ENCODE measurements at places on chromosomes 2 and 18. TPM values are rescaled to one million over a fixed set of nuclear protein-coding genes. Genes with fewer than 3 reads are reported as not detected.
A peak's percentile ranks its signal among the peaks of the same experiment; 100 is the strongest.

DNA sequence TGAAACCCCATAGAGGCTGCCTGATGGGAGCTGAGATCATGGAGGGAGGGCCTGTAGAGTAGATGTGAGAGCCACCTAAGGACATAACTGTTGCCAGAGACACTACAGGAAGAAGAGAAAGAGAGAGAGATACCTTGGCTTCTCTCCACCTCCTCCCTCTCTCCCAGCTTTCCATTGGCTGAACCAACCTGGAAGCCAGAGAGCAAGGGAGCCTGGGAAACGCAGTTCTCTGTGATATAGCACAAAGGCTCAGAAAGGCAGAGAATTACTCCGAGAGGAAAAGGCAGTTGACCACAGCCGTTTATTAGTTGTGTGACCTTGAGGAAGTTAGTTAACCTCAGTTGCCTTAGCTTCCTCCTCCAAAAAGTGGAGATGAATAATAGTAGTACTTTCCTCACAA lies 37.7 kb upstream of the MAT2A start:
- no peaks in the 10 kb centered on the region for H3K27me3 ChIP-seq
- no peak overlapping the region for H3K27ac ChIP-seq
- no peak overlapping the region for H3K4me3 ChIP-seq
- H3K36me3 ChIP-seq, result no peaks in the 10 kb centered on the region

DNA sequence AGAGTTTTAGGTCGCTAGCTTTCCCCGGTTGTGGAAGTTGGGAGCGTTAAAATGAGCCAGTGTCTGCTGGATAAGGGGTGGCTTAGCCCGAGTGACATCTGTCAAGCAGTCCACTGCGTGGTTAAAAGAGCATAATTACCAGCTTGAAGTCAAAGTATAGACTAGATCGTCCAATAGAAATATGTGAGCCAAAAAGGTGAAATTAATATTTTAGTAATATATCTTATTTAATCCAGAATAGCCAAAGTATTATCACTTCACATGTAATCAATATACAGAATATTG lies 654 bp downstream of the COMMD1 start:
- peak overlapping the region; percentile 96 for H3K4me3 ChIP-seq
- peak overlapping the region; percentile 94 for H3K27ac ChIP-seq
- peak; percentile 5 for ATAC-seq
- no peaks in the 10 kb centered on the region for H3K4me1 ChIP-seq
- H3K36me3 ChIP-seq, result no peaks in the 10 kb centered on the region

The RPL31 gene
- 1,159 TPM for total RNA-seq

- peaks cover 15% of the 10 kb centered on the region for H3K4me1 ChIP-seq
- no peaks in the 10 kb centered on the region for H3K36me3 ChIP-seq
- peak; percentile 80 for ATAC-seq
- peaks cover under 1% of the 10 kb centered on the region for H3K27me3 ChIP-seq
- peak overlapping the region; percentile 54 for H3K4me3 ChIP-seq
These were observed 239.8 kb downstream of the HAUS1 start for GRCh38 chr18:46343931-46344372.

DNA sequence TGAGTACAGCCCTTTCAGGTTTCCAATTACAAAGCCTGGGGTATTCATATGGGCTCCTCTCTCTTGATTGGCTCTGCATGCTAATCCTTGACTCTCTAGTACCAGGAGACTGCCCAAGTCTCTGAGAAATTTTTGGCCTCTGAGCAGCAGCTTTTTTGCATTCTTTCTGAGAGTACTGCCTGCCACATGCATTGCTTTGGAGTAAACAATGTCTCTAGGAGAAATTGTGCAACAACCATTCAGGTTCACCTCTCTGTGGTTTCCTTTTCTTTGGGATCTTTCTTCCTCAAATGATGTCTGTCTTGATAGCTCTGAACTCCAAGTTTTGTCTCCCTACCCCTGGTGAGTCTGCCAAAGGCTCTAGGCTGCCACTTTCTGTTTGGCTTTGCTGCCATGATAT lies 115.8 kb upstream of the SETBP1 start:
- no peaks in the 10 kb centered on the region for H3K36me3 ChIP-seq
- no peak overlapping the region for H3K27ac ChIP-seq
- H3K4me3 ChIP-seq, result no peak overlapping the region
- no peaks in the 10 kb centered on the region for H3K4me1 ChIP-seq
- H3K27me3 ChIP-seq, result peaks cover 22% of the 10 kb centered on the region

DNA sequence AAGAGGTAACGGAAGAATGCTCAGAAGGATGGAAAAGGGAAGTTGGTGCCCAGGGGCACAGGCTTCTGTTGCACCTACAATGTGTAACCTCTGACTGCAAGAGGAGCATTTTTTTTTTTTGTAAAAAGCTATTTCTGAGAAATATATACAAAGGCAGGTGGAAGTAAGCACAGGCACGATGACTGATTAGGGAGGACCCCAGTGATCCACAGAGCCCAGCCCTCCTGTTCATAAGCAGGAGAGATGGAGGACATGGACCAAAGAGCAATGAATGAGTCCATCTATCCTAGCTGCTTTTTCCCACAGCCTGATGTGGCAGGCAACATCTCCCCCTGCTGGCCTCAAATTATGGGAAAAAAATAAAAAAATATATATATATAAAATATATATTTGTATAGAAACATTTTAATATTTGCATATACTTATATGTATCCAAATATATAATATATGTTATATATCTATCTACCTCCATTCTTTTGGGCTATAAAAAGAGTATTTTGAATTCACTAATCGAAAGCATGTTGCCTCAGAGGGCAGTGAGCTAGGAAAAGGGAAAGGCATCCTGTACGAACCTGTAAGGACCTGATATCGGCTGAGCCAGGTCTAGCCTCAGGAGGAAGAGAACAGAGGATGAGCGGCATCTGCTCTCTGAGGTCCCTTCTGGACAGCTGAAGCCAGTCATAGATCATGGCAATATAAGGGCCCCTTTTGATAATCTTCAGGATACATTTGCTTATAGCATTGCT lies 166.0 kb upstream of the STK17B start:
- ATAC-seq, result no peak
- H3K4me1 ChIP-seq, result no peaks in the 10 kb centered on the region
- H3K27me3 ChIP-seq, result no peaks in the 10 kb centered on the region
- H3K36me3 ChIP-seq, result no peaks in the 10 kb centered on the region

DNA sequence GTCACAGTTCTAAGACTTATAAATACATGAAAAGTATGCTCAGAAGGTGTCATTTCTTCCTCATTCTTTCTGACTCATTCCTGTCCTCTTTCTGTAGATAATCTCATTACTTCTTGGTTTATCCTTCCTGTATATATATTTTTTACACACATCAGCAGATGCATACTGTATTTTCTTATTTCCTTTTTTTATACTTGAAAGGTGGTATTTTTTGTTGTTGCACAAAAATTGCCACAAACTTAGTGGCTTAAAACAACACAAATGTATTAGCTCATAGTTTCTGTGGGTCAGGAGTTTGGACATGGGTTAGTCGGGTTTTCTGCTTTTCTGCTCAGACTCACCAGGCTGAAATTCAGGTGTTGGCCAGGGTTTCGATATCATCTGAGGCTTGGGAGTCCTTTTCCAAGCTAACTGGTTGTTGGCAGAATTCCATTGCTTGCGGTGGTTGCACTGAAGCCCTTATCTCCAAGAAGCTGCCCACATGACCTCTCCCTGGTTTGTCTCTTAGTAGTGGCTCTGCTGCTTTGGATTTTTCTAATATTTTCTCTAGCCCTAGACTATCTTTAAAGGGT lies 162.6 kb downstream of the FMNL2 start:
- H3K4me3 ChIP-seq, result no peak overlapping the region
- no peak overlapping the region for H3K27ac ChIP-seq
- H3K36me3 ChIP-seq, result no peaks in the 10 kb centered on the region
- peaks cover 26% of the 10 kb centered on the region for H3K27me3 ChIP-seq
- H3K4me1 ChIP-seq, result no peaks in the 10 kb centered on the region

DNA sequence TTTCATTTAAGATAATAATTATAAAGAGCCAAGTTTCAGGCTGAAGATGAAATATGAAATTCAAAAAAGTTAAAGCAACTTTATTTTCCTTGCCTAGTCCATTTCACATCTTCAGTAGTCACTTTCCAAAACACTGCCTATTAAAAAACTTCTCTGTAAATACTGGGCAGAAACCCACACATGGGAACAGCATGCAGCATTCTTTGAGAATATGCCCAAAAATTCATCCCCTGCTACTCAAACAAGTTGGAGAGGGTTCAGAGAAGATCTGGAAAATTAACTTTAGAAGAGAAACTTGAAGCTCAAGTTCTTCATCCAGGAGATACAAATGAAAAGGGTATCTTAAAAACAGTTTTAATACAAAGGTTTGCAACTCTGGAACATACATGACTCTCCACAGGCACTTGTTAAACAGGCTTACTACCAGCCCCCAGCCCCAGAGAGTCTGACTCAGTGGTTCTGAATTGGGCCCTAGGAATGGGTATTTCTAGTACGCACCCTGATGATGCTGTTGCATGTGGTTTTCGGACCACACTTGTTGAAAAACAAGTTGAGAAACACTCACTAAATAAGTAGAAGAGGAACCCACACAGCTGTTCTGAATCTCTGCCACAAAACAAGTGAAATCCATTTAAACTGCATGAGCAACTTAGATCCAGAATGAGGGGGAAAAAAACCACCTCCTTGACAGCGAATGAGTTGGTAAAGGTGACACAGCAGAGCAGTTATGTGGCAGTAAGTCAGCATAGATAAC lies 329.1 kb downstream of the SATB2 start:
- H3K4me3 ChIP-seq, result no peak overlapping the region
- H3K27me3 ChIP-seq, result no peaks in the 10 kb centered on the region
- no peaks in the 10 kb centered on the region for H3K36me3 ChIP-seq
- ATAC-seq, result no peak
- H3K27ac ChIP-seq, result no peak overlapping the region
